CD4-positive, alpha-beta T cell treated with Interleukin-12 subunit alpha and Interleukin-12 subunit beta, for 1 hour (primary cell): ENCODE measurements at places on chromosomes 5 and 9.

DNA sequence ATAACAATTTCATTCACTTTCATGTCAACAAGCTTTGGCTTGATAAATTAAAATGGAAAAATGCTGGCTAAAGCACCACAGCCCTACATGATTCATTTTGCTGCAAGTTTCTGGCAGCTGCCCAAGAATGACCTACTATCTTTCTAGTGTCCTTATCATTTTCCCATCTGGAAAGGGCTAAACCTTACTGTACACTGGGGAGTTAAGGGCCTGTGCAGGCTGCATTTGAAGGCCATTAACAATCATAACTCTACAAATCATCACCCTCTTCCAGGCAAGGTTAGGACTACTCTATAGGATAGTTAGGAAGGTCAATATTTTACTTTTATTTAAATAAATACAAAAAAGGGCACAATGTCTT, 579.7 kb upstream of the ZNF608 start:
- DNase-seq, result no peak

DNA sequence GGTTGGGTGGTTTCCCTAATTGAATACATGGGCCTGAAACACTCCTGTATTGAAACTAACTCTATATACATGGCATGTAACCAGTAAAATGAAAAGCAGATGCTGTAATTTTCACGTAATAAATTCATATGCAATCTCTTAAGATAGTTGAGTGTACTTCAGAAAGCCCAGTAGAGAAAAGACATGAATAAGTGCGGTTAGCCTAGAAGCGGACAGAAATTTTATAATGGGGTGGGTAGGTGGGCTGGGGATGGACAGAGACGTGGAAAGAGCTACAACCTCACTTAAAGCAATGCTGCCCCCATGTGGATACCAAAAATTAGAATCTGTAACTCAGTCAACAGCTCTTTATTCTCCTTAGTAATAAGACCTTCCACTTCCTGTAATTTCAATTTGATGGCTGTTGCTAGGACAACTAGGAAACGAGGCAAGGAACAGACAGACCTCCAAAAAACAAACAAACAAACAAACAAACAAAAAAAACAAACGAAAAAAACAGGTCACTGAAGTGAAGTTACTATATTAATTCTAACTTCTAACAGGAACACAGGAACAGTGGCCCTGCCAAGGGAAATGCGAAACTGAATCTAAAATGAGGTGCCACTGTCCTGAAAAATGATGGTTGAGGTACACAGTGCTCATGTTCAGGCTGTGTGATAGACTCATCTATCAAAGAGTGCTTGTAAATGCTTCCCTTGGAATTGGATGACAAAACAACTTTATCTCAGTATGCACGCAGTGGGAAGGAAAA, 103.4 kb upstream of the GNA14 start:
- peak; percentile 30 for DNase-seq

DNA sequence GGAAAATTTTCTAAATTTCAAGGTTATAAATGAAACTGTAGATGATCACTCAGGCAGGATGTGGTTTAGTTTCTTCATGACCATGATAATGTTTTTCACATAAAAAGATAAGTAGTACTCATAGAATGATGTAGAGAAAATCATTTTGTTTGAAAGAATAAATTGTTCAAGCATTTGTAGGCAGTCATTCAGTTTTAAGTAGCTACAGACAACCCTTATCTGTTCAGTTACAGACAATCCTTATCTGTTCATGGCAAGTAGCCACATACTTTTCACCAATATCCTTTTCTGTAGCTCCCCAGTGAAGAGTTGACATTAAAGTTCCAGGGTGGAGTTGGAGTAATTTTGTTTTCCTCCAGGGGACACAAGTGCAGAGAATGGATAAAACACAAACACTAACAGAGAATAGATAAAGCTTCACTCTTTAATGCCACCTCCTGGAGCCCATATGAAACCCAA, 278.1 kb upstream of the TNC start:
- DNase-seq, result no peak

- DNase-seq, result no peak
Observed at GRCh38 chr9:108537756-108538155, 318.0 kb downstream of the ACTL7B start.

- DNase-seq, result no peak
Observed at GRCh38 chr5:11902201-11902619, 2.0 kb downstream of the CTNND2 start.

DNA sequence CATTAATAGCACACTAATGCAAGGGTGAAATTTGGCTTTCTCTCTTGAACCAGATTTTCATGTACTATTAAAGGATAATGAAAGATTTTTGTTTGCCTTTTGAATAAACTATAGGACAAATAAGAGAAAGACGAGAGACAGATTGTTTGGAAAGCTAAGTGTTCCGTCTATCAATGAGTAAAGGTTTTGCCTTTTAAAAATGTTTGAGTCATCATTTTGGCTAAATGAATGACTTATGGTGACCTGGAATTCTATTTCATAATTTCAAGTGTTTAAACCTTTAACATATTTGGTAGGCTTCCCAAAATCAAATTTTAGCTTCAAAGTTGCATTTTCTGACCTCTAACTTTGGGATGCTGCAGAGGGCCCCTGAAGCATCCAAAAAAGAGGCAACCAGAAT, 145.2 kb downstream of the SLC25A46 start:
- DNase-seq, result no peak

- DNase-seq, result no peak
Observed at GRCh38 chr5:65017636-65018035, 248.9 kb downstream of the CWC27 start.

DNA sequence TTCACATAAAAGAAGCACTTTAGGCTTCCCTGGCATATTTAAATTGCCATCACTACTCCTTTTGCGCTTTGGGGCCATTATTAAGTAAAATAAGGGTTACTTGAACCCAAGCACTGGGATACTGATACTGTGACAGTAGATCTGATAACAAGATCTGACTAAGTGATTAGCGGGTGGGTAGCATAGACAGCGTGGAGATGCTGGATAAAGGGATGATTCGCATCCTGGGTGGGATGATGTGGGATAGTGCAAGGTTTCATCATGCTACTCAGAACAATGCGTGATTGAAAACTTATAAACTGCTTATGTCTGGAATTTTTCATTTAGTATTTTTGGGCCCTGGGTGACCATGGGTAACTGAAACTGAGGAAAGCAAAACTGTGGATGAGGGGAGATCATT, 75.1 kb downstream of the PTTG1 start:
- DNase-seq, result no peak

- DNase-seq, result no peak
Observed at GRCh38 chr5:179051784-179052183, 8.4 kb upstream of the ZNF354C start.

DNA sequence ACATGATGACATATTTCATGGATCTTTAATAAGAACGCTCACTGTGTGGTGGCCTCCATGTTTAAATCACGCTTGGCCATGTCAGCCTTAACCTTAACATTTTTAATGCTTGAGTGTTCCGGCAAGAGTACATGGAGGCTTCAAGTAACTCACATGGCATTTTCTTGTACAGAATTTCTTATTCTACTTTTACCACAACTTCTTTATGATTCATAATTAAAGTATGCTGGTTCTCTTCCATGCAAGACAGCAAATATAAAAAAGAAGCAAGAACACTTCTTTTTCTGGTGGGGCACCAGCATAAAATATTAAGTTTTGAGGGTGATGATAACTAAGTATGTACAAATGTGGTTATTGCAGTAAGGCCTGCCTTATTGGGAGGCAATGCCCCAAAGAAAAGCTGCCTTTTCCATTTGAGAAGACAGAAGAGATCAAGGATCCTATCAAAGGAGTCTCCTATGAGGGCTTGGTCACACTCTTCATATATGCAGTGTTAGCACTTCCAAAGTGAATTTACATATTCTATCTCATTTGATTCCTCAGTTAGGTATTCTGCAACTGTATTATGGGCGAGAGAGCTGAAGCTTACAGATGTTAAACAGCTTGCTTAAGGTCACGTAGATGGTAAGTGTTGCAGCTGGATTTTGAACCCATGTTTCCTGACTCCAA, 382.7 kb upstream of the MEF2C start:
- no peak for DNase-seq

GRCh38 chr5:177146891-177147638, 13.5 kb downstream of the NSD1 start:
- no peak for DNase-seq

GRCh38 chr9:112900901-112901300, 10.2 kb upstream of the SLC46A2 start:
- DNase-seq, result no peak

GRCh38 chr9:18673179-18673578, 199.2 kb downstream of the ADAMTSL1 start:
- DNase-seq, result no peak

- DNase-seq, result no peak
Observed at GRCh38 chr5:82259172-82259800, 18.9 kb downstream of the RPS23 start.

- no peak for DNase-seq
Observed at GRCh38 chr9:133167096-133167730, 3.5 kb upstream of the GBGT1 start.

DNA sequence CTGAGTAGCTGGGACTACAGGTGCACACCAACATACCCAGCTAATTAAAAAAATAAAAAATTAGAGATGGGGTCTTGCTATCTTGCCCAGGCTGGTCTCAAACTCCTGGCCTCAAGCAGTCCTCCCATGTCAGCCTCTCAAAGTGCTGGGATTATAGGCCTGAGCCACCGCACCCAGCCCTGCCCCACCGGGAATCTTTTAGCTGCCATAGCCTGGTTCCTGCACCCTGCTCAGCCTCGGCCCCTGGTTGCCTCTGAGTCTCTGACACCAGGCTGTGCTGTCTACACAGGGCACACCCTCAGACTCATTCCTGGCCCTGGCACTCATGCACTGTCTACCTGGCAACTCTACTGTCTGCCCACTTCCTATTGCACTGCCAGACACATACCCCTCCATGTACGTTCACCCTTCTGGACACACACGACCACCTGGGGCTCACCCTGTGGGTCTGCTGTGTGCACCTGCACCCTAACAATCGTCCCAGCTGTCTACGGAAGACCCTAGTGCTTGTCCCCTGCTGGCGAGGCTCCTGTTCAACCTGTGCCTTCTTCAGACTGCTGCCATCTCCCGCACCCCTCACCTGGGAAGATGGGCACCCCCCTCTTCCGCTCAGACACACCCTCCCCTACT, 1.4 kb downstream of the PROP1 start:
- no peak for DNase-seq

GRCh38 chr9:4997631-4998030, 12.6 kb downstream of the JAK2 start:
- DNase-seq, result no peak

DNA sequence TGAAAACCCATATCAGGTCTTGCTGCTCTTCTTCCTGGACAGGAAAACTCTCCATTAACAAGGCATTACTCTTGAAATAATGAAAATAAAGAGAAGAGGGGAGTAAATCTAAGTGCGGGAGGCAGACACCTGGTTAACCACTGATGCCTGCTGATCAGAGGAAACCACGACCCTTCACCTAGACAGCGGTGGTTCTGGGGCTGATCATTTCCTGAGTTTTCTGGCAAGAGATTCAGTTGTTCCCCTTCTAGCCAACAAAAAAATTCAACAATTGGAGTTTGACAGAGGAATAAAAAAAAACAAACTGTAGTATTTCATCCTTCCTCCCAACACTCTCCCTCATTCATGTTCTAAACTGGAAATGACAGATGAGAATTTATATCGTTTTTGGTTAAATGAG, 3.0 kb downstream of the RLN2 start:
- DNase-seq, result peak; percentile 36

DNA sequence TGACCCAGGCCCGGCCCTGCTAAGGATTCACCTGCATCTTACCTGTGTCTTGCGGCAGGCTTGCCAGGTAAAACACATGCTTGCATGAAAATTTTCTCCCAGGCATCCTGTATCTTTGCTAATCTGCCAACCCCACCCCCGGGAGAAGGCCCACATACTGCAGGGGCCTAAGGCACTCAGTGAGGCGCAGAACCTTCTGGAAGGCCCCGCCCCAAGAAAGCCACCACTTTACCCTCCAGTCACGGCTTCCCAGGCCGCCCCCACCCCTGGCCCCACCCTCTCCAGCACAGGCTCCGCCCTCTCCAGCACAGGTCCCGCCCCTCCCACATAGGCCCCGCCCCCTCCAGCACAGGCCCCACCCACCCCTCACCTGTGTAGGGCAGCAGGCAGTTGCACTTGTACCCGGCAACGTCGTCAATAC, 29.8 kb upstream of the SEC16A start:
- peak; percentile 38 for DNase-seq

- no peak for DNase-seq
Observed at GRCh38 chr5:79186021-79186420, 49.9 kb upstream of the JMY start.

- no peak for DNase-seq
Observed at GRCh38 chr5:128349044-128349858, 188.8 kb downstream of the FBN2 start.

DNA sequence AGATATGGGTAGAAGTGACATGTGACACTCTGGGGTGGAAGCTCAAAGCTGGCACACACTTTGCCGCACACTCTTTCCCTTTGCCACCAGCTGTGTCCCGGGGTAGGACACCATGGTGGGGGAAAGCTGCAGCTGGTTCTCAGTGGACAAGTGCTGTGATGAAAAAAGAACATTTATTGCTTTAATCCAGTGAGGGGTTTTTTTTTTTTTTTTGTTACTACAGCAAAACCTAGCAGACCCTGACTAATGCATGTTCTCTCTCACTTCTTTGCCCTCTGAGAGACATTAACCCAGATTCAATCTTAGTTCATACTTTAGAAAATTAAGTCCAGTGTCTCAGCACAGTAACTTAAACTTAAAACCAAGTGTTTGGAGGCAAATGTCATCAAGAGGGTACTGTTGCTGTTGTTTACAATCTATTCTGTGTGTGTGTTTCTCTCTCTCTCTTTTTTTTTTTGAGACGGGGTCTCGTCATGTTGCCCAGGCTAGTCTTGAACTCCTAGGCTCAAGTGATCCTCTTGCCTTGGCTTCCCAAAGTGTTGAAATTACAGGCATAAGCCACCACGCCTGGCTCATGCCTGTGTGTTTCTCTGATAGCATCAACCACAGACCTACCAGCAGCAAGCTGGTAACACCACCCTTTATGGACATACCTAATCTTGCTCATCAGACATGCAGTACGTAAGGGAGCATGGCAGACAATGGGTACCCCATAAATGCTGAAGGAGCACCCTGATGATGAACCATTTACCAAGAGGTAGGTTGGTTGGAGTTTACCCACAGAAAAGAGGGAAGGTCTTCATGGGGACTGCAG, 84.7 kb upstream of the TBC1D2 start:
- no peak for DNase-seq

GRCh38 chr5:32406650-32407049, 37.9 kb downstream of the ZFR start:
- no peak for DNase-seq

- DNase-seq, result no peak
Observed at GRCh38 chr5:56514245-56514644, 281.1 kb upstream of the ANKRD55 start.

- no peak for DNase-seq
Observed at GRCh38 chr9:91291866-91292265, 69.9 kb downstream of the AUH start.
